Activated CD8-positive, alpha-beta memory T cell treated with anti-CD3 and anti-CD28 coated beads for 4 hours (primary cell): ENCODE measurements at places on chromosomes 5 and 9.

- DNase-seq = no peak
Observed at GRCh38 chr5:40603378-40603777, 76.3 kb upstream of the PTGER4 start.

GRCh38 chr9:764105-764524 is 77.4 kb upstream of the DMRT1 start:
- no peak for DNase-seq

DNA sequence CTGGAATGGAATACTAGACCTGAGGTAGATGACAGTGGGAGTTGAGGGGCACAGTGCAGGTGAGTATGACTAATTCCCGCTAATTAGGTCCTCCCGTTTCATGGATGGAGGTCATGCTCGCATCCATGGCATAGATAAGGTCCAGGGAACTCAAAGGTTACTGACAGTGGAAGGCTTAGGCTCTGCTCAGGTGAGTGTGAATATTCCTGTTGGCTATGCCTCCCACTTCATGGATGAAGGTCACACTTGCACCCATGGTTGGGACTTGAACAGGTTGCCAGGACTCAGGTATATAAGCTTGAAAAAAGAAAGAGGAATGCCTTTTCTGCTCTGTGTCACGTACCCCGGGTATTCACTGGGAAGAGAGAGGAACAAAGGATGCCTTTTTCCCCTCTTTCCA is 19.8 kb upstream of the UNC13B start:
- no peak for DNase-seq

DNA sequence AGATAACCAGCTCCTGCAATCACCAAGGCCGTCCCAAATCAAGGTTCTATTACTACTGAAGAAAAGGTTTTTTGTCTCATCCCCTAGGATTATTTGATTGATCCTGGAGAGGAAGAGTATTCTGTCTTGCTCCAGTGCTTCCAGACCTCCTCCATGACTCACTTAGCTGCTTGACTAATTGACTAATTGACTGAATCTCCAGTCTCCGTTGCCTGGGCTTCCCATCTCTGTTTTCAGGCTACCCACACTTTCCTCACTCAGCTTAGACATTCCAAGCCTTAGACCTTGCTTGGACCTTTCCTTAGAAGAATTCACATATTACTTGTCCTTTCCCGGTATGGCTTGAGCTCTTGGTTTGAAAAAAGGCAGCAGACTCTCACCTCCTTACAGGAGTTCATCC is 60.6 kb downstream of the FRMD3 start:
- no peak for DNase-seq

DNA sequence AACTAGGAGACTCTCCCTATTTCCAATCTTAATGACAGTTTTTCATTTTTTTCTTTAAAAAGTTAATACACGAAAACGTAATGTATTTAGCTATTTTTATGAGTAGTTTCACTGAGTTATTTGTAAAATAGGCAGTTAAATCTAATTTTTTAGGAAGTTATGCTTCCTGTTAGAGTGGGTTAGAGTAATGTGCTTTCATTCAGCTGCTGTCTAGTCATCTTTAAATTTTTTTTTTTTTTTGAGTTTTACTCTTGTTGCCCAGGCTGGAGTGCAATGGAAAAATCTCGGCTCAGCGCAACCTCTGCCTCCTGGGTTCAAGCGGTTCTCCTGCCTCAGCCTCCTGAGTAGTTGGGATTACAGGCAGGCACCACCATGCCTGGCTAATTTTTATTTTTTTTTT is 34.0 kb downstream of the CDC42SE2 start:
- DNase-seq = no peak

GRCh38 chr5:116765441-116765840 is 190.8 kb upstream of the SEMA6A start:
- no peak for DNase-seq

GRCh38 chr5:73391441-73391881 is 57.1 kb downstream of the FOXD1 start:
- DNase-seq = no peak

GRCh38 chr5:135085936-135086725 is 52.1 kb upstream of the PITX1 start:
- DNase-seq = no peak
